ENCODE measurements at places on chromosomes 16 and 17.

DNA sequence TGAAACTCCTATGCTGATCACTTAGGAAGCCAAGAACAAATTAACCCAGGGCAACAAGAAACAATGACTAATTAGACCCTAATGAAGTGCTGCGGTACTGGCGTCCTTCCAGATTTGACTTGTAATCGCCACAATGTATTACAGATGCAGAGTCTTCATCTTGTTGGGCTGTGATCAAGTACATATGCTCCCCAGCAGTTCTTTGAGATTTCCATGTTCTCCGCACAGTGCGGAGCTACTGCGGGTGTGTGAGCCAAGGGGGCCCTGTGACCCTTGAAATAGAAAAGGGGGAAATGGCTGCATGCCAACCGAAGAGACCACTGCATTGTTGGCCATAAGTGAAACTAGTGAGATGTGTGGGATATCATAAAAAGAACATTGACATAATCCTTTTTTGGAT lies 469.9 kb downstream of the MAF start:
- DNase-seq: no peak

GRCh38 chr16:8877894-8878522 lies 4.1 kb upstream of the LITAFD start:
- DNase-seq: no peak

DNA sequence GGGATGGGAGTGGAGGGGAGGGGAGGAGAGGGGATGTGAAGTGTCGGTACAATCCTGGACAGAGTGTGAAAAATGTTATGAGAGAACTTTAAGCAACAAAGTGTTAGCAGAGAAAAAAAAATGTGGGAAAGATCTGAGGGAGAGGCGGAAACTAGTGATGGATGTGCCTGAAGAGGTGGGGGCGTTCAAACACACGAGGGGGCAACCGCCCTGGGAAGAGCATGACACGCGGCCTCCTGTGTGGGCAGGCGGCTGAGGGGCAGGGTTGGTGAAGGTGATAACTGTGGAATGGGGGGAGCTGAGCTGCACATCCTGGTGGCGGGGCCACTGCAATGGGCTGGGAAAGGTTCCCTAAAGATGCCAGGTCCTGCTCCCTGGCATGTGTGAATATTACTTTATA lies 30.1 kb downstream of the IFT140 start:
- DNase-seq: no peak

- DNase-seq: no peak
Measured at GRCh38 chr16:67685388-67686112, 18.9 kb downstream of the C16orf86 start.

- DNase-seq: no peak
Measured at GRCh38 chr16:82199209-82199608, 29.2 kb upstream of the MPHOSPH6 start.

- DNase-seq: no peak
Measured at GRCh38 chr17:10003705-10004104, 98.6 kb upstream of the RCVRN start.

GRCh38 chr17:54838651-54839421 lies 61.8 kb upstream of the TOM1L1 start:
- DNase-seq: no peak

GRCh38 chr16:26382586-26382985 lies 684.1 kb upstream of the C16orf82 start:
- DNase-seq: no peak

DNA sequence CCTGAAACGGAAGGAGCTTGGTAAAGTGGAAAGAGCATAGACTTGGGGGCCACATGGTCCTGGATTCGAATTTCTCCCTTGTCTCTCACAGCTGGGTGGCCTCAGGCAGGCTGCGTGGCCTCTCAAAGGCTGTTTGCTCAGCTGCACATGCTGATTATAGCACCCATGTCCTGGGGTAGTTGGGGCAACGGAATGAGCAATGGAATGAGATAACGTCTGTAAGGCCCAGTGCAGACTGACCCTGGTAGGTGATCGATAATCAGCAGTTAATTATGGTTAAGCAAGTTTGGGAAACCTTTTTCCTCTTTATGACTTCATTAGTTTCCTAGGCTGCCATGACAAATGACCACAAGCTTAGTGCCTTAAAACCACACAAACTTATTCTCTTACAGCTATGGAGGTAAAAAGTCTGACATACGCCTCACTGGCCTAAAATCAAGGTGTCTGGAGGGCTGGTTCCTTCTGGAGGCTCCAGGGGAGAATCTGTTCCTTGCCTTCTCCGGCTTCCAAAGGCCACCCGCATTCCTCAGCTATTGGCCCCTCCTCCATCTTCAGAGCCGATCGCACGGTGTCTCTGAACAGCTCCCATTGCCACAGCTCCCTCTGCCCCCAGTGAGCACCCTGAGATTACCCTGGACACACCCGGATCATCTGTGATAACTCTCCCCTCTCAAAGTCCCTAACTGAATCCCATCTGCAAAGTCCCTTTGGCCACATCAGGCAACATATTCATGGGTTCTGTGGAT lies 294.9 kb upstream of the FOXF1 start:
- no peak for DNase-seq

- no peak for DNase-seq
Measured at GRCh38 chr17:48254896-48255295, 147.3 kb downstream of the SNX11 start.

GRCh38 chr16:66008136-66008535 lies 358.4 kb upstream of the CDH5 start:
- no peak for DNase-seq

GRCh38 chr17:60863892-60864707 lies 186.4 kb downstream of the BCAS3 start:
- no peak for DNase-seq

DNA sequence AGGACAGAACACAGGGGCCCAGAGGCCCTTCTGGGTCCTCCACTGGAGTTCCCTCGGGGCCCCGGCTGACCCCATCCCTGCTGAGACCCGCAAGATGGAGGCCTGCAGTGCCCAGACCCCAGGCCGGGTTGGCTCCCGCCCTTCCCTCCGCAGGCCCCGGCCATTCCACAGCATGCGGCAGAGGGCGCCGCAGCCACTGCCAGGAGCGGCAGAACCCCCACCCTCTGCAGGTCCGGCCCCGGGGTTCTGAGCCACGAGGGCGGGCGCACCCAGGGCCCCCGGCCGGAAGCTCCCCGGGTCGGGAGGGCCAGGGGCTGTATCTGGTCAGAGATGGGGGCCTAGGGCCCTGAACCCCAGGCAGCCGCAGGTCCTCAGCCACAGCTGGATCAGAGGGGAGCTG lies 2.4 kb upstream of the PERCC1 start:
- DNase-seq: no peak

DNA sequence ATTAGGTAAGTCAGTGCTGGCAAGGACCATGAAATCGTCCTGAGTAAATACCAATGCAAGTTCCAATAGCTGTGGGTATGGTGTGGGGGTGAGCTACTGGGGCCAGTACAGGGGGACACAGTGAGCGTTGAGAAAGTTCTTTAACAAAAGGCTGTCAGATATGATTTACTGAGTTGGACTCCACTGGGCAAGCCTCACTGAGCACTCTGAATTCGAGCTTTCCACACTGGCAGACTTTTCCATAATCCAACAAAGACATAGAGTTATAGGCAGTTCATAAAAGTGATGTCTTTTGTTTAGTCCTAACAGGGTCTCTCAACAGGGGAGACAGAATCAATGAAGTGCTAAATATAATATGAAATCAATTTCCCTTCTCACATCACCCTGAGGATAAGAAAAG lies 489.0 kb downstream of the KCNJ2 start:
- no peak for DNase-seq

DNA sequence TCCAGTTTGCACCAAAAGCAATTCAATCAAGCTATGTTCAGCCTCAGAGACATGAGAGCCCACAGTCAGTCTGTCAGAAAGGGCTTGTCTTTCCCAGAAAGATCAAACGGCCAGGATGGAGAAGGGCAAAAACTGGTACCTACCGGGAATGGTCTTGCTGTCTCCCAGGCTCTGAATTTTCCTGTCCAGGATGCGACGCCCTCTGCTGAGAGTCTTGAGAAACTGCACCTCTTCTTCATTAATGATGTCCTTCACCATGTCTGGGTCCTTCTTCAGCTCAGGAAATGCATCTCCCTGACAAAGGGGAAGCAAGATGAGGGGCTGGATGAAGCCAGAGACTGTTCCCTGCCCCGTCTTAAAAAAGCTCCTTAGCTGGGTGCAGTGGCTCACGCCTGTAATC lies 15.8 kb upstream of the EXOSC6 start:
- no peak for DNase-seq

DNA sequence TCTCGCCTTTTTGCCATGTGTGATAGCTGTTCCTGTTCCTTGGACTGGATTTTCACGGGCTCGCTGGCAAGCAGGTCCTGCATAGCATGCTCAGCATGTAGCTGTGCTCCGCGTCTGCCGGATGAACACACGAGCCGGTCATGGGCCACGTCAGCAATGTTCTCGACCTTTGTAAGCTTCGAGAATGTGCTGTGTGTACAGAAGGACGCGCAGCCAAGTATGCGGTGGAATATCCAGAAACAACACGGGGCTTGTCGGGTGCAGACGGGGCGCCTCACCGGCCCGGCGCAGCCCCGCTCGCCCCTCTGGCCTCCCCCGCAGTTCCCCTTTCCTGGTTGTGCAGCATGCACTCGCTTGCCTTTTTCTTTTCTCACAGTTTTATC lies 42.2 kb downstream of the RPTOR start:
- DNase-seq: no peak

DNA sequence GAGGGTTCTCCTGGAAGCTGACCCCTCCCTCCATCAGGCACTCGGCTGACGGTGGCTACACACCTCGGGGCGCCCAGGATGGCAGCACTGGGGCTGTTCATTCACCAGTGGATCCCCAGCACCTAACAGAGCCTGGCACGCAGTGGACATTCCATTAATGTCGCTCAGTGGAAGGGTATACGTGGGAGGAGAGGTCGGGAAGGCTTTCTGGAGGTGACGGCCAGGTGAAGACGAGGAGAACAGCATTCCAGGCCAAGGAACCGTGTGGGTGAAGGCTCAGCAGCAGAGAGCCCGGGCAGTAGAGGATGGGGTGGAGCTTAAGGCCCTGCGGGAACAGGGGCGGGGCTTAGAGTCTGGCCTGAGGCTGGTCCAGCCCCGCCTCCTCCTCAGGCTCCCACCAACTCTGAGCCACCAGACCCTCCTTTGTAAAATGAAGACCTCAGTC lies 2.5 kb upstream of the HS3ST6 start:
- DNase-seq: no peak

- DNase-seq: no peak
Measured at GRCh38 chr17:35878361-35878760, 1.8 kb downstream of the CCL5 start.

DNA sequence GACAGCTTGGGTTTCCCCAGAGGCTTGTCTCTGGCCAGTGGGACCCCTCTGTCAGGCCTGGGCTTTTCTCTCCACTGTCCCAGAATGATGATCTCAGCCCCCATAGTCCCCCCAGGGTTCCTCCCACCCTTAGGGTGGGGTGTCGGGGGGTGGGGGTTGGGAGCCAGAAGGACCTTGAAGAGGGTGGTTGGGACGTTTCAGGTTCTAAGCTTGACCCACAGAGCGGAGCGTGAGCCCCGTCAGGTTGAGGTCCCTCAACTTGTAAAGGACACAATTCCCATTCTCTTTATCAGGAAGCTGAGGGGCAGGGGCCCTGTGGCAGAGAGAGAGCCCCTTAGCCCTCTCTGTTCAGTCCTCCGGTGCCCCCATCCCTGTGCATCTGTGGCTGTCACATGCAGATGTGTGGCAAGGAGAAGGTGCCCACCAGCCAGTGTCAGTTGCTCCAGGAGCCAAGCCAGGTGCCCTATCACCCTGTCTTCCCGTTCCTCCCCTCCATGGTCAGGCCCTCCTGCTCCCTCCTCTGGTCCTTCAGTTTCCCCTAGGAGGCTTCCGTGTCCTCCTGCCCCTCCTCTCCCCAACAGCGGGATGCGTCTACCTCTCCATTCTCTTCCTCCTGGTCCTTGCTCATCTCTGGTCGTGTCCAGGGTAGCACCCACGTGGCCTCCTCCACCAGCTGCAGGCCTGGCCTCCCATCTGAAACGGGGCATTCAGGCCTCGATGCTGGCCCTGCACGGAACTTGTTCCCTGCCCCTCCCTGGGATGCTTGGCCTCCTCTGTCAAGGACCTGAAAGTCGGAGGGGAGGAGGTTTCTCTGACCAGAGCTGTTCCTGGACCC lies 1.5 kb upstream of the NTN3 start:
- no peak for DNase-seq

- no peak for DNase-seq
Measured at GRCh38 chr17:42685831-42686230, 3.5 kb downstream of the CNTNAP1 start.

DNA sequence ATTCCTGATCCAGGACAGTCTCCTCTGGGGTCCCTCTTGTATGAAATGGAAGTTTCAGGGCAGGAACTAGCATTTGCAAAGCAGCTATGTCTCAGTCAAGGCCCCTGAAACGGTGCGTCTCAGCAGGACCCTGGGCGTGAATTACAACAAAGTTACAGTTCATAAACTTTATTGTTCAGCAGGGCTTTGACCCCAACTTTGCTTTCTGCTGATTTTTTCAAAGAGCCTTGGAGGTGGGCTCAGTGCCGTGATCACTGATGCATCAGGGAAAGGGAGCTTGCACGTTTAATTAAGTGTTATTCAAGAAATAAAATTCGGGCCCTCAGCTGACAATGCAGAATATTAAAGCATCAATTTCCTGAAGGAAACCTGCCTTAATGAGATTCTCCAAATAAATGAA lies 260.1 kb upstream of the C16orf82 start:
- no peak for DNase-seq

GRCh38 chr17:68693896-68694295 lies 92.7 kb upstream of the FAM20A start:
- no peak for DNase-seq

DNA sequence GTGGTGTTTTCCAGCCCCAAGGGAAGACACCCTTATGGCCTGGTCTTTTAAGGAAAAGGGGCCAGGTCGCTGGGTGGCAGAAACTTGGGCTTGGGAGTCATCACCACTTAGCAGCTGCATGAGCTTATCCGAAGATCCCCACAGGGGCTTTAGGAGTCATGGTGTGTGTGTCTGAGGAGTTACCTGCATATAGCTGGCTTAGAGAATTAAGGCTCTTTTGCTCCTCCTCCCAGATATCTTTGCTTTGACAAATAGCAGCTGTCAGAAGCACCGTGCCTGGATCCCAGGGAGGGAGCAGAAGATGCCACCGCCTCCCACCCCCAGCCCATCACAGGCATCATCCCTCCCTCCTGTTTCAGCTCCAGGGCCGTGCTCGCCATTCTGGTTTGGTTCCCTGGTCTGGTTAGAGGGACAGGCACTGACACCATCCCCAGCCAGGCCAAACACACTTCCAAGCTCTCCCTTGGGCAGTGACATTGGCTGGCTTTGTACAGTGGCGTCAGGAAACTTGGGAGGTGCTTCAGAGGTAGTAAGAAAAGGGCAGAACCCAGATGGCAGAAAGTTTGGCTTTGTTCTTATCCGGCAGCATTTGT lies 17.4 kb downstream of the LDHD start:
- DNase-seq: no peak

Data from stimulated activated CD8-positive, alpha-beta memory T cell treated with anti-CD3 and anti-CD28 coated beads, Interleukin-7, amount 100 ng/mL, for 48 hours (primary cell).